ENCODE measurements at places on chromosomes 13 and 19. TPM values are rescaled to one million over a fixed set of nuclear protein-coding genes. Genes with fewer than 3 reads are reported as not detected.

SOHLH2 gene
- 0.33 TPM for total RNA-seq

FXYD7 gene
- not detected for total RNA-seq

AKT2 gene
- total RNA-seq = 51.0 TPM

TEX29 gene
- not detected for total RNA-seq

TGFB1 gene
- 12.5 TPM for total RNA-seq

ZNF613 gene
- total RNA-seq = 9.3 TPM

- no peak for DNase-seq
These were observed 14.3 kb downstream of the MISP start for GRCh38 chr19:765179-765738.

GRCh38 chr19:42271861-42272534 lies 2.9 kb downstream of the CIC start:
- no peak for DNase-seq

GRCh38 chr19:51783372-51783771 lies 11.6 kb upstream of the FPR3 start:
- peak; percentile 66 for DNase-seq

DNA sequence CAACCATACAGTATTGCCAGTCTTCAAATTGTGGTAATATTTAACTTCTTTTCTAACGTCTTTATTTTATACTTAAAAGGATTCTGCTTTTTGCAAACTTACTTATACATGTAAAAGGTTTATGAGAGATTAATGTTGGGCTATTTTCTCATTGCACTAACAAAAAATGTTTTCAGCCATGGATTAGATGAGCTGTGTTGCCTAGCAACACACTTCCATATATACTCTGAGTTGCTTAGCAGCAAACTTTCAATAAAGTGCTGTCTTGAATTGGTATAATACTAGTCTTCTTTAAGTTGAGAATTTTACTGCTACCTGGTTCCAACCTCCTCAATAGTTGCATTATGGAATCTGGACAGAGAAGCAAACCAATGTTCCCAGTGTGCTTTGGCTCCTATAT lies 777.4 kb upstream of the PCDH9 start:
- DNase-seq = no peak

GRCh38 chr13:102033857-102034331 lies 368.0 kb downstream of the FGF14 start:
- no peak for DNase-seq

- DNase-seq = no peak
These were observed 3.3 kb upstream of the KLK11 start for GRCh38 chr19:51029718-51030117.

GRCh38 chr13:100365680-100366079 lies 222.9 kb downstream of the GGACT start:
- no peak for DNase-seq

DNA sequence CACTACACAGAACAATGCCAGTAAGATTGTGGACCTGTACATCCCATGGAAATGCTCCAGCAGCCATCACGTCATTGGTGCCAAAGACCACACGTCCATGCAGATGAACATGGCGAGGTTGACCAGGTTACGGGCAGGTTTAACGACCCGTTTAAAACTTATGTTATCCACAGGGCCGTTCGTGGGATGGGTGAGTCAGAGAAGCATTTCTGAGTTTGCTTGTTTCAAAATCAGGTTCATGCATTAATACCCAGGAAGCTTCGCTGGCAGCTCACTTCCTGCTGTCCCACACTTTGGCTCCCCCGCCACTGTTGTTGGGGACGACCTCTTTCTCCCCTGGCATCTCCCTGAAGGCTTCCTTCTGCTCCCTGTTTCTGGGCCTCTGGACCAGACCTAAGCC lies 194.1 kb downstream of the USP12 start:
- peak; percentile 6 for DNase-seq

GRCh38 chr13:41075034-41075433 lies 13.7 kb downstream of the WBP4 start:
- no peak for DNase-seq

- no peak for DNase-seq
These were observed 2.7 kb downstream of the GSK3A start for GRCh38 chr19:42239544-42240220.

DNA sequence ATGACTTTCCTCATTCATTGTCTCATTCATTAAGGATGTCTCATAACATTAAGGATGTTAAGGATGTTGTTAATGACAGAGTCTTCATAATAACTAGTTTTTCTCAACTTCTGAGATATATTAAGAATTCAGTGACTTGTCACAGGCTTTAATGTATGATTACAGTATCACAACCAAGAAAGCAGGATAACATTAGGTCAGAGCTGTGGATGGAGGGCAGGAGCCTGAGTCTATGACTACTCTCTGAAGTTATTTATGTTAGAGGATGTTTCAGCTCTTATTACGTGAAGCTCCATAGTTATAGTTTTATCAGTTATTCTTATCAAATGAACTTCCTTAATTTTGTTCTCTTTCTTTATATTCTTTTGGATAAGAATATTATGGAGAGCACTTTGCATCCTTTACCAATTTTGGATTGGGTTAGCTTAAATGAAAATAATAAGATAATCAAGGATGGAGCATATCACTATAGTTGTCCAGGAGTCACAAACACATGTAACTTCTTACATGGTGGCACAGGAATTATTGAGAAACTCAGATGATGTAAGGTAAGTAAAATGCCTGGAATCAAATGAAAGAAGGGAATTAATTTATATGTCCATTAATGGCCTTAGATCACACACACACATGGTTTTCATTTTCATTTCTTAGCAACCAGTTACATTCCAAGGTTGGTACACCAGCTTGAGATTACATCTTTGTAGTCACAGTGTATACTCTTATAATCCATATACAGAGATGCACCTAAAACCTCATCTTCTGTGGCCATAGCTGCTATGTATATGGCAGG lies 57.0 kb downstream of the SLC10A2 start:
- no peak for DNase-seq

- no peak for DNase-seq
These were observed at the start of gene OSCAR for GRCh38 chr19:54100561-54100960. OSCAR (minus strand) TSS chr19:54100803; CDS start chr19:54100792, 11 bp downstream.

- DNase-seq = peak; percentile 14
These were observed 115.3 kb downstream of the LRCH1 start for GRCh38 chr13:46668302-46668720.

DNA sequence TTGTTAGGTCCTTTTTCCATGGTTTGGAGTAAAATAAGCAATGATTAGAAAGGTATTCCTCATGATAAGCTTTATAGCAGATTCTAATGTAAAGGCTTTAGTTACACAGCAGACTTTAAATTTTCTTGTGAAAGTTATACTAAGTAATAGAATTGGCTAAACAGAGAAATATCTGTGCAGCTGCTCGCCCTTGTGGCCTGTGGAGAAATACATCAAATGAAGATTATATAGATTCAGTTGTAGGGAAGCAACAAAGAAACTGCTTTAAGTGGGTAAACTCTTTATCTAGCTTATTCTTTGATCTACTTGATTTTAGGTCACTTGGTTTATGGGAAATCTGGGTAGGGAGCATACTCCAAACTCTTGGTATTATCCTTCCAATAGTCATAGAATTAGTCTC lies 1269.7 kb upstream of the SPRY2 start:
- no peak for DNase-seq

DNA sequence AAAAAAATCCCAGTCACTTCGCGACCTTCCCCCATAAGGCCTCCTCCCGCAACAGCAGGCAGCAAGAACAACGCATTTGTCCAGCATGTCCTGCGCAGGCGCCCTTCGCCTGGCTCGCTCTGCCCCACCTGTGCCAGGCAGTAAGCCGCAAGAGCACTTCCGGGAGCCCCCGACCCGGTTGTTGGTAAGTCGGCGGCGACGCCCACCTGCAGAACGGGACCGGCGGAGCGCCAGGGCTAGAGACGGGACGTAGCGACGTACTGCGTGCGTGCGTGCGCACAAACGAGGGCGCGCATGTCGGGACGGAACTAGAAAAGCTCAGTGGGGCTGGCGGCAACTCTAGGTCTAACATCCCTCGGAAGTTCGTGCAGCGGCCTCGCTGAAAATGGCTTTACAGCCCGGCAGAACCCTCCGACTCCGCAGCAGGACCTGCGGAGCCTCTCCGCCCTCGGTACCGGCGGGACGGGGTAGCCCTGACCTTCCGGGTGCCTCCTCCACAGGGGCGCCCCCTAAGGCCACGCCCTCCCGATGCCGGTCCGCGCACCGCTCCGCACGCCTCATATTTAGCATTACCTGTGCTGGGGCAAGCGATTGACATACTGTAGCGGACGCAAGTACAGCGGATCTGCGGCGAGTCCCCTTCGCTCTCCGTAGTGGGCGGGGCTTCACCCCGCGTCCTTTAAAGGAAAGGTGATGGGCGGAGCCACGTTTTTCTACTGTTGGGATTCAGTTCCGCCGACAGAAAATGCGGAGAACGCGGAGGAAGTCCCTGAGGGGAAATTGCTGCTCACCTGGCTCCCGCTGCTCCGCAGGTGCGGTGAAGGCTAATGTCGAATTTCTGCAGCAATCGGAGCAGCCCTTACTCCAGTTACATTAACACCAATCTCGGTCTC lies at the start of gene MTIF3:
MTIF3 (minus strand) TSS at position 629 of the 893 bp plus-strand sequence. CDS start 10,116 bp downstream, outside the sequence.
- peak; percentile 88 for DNase-seq

DNA sequence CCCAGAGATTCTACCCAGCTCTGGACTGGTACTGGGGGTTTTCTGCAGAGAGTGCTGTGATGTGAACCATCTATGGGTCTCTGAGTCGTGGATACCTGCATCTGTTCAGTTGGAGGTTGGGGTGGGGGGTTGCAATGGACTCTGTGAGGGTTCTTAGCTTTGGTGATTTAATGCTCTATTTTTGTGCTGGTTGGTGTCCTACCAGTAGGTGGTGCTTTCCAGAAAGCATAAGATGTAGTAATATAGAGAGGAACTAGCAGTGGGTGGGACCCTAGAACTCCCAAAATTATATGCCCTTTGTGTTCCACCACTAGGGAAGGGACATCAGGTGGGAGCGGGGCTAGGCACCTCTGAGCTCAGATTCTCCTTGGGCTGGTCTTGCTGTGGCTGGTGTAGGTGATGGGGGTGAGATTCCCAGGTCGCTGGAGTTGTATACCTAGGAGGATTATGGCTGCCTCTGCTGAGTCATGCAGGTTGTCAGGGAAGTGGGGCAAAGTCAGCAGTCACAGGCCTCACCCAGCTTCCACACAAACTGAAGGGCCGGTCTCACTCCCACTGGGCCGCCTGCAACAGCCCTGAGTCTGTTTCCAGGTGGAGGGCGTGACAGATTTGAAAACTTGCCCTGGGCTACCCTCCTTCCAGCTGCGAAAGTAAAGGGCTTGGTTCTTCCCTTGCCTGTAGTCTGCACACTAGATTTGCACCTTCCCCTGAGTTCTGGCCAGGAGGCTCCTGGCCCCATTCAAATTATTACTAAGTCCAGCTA lies 573.0 kb upstream of the SLITRK1 start:
- DNase-seq = no peak

DNA sequence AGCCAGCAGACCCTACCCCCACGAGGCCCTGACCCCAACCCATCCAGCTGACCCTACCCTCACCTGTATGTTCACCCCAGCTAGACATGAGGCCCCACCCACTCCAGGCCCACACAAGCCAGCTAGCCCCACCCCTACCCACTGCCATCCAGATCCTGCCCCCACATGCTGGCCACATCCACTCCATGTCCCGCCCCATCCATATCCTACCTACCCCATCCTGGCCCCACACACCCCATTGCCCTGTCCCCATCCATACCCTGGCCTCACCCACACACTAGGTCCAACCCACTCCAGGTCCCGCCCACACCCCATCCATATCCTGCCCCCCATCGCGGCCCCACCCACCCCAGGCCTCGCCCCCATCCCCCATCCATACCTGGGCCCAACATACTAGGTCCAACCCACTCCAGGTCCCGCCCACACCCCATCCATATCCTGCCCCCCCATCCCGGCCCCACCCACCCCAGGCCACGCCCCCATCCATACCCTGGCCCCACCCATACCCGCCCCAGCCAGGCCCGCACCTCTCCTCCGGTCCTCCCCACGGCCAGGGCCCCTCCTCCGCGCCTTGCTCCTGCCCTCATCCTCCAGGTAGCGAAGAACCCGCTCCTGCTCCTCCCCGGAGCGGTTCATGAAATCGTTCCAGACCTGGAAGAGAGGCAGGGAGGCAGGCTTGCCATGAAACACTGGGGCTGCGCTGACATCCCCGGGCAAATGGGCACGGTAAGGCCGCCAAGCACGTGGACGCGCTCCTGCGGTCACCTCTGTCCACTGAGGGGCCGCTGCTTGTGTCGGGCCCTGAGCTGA lies 7.2 kb downstream of the RNU6-9 start:
- no peak for DNase-seq

DNA sequence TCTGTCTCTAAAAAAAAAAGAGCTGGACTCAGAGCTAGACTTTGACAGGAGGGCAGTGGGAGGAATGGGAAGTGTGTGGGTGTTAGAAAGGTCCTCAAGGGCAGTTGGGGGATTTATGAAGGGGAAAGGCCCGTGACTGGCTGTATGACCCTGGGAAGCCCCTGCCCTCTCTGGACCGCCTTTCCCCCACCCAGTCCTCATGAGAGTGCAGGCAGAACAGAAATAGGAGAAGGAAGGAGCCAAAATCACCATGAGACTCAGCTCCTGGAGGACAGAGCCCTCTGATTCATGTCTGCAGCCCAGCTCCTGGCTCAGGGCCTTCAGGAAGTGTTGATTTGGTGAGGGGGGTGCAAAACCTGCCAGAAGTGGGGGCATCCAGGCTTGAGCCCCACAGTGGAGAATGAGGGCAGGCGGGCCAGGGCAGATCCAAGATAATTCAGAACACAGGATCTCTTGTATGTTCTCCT lies 8.7 kb upstream of the SMG9 start:
- no peak for DNase-seq

GRCh38 chr13:46166224-46166584 lies 15.8 kb downstream of the LCP1 start:
- no peak for DNase-seq

DNA sequence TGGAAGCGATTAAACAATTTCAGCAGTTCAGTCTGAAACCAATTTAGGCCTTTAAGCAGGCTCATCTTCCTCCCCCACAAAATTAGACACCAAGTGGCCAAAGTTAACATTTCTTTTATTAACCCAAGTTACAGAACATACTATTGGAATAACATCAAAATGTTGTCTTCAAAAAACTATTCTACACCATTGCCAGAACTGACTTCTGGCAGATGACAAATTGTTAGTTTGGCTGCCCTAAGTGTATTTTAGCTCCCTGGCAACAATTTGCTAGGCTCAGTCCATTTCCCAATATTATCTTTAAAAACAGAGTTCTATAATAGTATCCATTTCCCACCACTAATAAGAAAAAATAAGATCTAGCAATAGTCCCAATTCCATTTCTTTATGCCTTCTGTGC lies 107.8 kb downstream of the SGCG start:
- DNase-seq = no peak

- no peak for DNase-seq
These were observed 75.9 kb upstream of the DOCK9 start for GRCh38 chr13:99053636-99054233.

DNA sequence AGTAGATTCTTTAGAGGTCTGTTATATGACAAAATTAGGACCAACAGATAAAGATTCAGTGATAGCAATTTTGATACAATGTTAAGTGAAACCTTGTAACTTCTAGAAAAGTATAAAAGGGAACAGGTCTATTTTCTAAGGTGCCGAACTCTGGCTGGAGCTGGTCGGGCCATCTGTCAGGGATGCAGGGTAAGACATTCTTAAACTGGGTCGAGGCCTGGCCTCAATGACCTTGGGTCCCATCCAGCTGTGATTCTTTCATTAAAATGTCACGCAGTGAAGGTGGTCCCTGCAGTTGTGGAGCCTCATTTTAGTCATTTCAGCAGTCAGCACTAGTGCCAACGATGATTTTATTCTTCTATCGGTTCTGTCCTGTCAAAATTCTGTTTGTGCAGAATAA lies 271.9 kb upstream of the SPRY2 start:
- no peak for DNase-seq

Data from H4 (cell line).